ENCODE measurements at places on chromosomes 1 and 21. TPM values are rescaled to one million over a fixed set of nuclear protein-coding genes. Genes with fewer than 3 reads are reported as not detected.

- no peak for DNase-seq
- no peaks in the 10 kb centered on the region for H3K36me3 ChIP-seq
- peaks cover 59% of the 10 kb centered on the region for H3K27me3 ChIP-seq
- H3K27ac ChIP-seq = no peak overlapping the region
- H3K4me3 ChIP-seq = no peak overlapping the region
Measured at GRCh38 chr1:20166051-20166450, 19.8 kb upstream of the UBXN10 start.

OPRD1 gene
- total RNA-seq = not detected

DNA sequence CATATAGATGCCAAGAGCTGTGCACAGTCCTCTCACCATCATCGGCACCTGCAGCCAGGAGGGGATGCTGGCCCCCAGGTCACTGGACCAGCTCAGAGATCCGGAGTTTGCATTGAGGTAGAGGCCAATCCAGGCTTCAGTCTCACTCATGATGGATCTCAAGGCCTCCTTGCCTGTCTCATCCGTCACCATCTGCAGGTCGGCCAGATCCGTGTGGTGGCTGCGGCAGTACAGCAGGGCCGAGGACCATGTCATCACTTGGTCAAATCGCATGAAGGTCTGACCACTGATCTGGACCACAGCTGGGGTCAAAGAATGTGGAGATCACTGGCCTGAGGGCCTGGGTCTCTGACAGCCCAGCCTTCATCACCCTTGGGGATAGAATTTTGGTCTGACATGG is 6.6 kb downstream of the CLEC20A start:
- peaks cover 26% of the 10 kb centered on the region for H3K4me1 ChIP-seq
- no peak for DNase-seq
- no peaks in the 10 kb centered on the region for H3K36me3 ChIP-seq
- no peak overlapping the region for H3K27ac ChIP-seq
- H3K4me3 ChIP-seq = no peak overlapping the region

DNA sequence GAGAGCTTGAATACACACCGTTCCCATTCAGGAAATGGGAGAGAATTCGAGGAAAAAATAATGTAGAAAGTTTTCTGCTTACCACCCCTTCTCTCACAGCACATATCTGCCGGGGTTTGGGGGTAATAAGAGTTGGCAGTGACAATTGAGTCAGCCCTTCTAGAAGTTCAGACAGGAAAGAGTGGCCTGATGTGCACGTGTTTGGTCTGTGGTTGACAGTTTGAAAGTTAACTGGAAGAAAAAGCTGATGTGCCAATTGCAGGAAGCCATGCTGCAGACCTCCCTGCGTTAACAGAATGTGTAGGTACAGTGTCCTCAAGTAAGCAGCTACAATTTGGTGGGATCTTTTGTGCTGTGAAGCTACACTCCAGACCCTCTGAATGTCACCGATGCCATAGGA is 50.9 kb downstream of the DHX9 start:
- no peak for DNase-seq
- no peak overlapping the region for H3K4me3 ChIP-seq
- no peaks in the 10 kb centered on the region for H3K4me1 ChIP-seq
- no peaks in the 10 kb centered on the region for H3K27me3 ChIP-seq
- H3K36me3 ChIP-seq = peaks cover 45% of the 10 kb centered on the region
- H3K27ac ChIP-seq = no peak overlapping the region

EPHA8 gene
- total RNA-seq = not detected

LENEP gene
- not detected for total RNA-seq

LAMC1 gene
- total RNA-seq = 84.1 TPM

BMP8B gene
- total RNA-seq = 0.33 TPM

WNT2B gene
- total RNA-seq = 1.7 TPM

DNA sequence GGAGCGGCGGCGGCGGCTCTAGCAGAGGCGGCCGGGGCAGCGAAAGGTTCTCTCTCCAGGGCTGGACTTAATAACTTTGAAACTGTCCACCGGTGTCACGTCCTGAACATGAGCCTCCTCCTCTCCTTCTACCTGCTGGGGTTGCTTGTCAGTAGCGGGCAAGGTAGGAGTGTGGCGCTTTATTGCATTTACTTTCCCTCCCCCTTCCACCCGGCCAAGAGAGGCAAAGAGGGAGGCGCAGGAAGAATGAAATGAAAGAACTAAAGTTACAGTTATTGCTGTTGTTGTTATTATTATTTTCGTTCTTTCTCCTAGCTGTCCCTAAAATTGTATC is 214 bp downstream of the NCAM2 start:
- DNase-seq = no peak
- peak overlapping the region; percentile 73 for H3K4me3 ChIP-seq
- H3K4me1 ChIP-seq = peaks cover 25% of the 10 kb centered on the region
- H3K27me3 ChIP-seq = peaks cover 50% of the 10 kb centered on the region
- peak overlapping the region; percentile 63 for H3K27ac ChIP-seq
- H3K36me3 ChIP-seq = no peaks in the 10 kb centered on the region

PIGK gene
- total RNA-seq = 31.1 TPM

- peak overlapping the region; percentile 5 for H3K4me3 ChIP-seq
- peak overlapping the region; percentile 89 for H3K27ac ChIP-seq
- no peaks in the 10 kb centered on the region for H3K27me3 ChIP-seq
- H3K4me1 ChIP-seq = peaks cover 96% of the 10 kb centered on the region
- DNase-seq = no peak
Measured at GRCh38 chr1:158003406-158003800, 10.0 kb downstream of the KIRREL1 start.

DNA sequence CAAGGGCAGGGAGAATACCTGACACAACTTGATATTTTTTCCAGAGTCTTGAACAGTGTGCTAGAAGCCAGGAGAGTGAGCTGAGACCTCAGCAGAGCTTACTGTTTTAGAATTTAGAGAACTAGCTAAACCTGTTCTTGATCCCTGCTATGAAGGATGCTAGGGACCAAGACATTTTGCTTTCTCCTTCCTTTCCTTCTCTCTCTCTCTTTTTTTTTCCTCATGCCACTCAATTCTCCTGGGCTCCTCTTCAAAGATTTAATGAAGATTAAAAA is 99.0 kb downstream of the NGF start:
- DNase-seq = no peak
- no peak overlapping the region for H3K27ac ChIP-seq
- H3K27me3 ChIP-seq = no peaks in the 10 kb centered on the region
- no peaks in the 10 kb centered on the region for H3K4me1 ChIP-seq
- no peaks in the 10 kb centered on the region for H3K36me3 ChIP-seq
